ENCODE measurements at places on chromosomes 5 and 9.
A peak's percentile ranks its signal among the peaks of the same experiment; 100 is the strongest.

DNA sequence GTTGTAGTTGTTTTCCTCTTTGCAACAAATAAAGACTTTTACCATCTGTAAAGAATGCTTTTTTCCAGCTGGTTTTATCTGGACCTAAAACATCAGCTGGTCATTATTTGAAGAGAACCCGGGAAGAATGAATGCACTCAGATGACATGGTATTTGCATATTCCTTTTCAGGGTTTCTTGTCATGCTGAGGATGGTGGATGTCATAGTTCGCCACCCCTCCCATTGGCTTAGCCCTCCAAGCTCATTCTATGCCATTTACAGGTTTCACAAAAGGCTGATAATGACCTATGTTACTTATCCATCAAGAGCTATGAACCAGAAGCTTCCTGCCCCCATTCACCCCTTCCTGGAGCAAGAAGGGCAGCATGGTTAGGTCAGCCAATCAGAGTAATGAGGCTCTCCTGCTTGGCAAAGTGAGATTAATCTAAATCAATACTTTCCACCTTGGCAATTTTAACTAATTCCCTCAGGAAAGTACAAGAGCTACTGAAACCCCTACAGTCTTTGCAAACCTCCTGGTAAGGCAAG lies 440.5 kb upstream of the TLE4 start:
- DNase-seq = no peak

GRCh38 chr9:131546336-131547084 lies 1.2 kb downstream of the PRRT1B start:
- no peak for DNase-seq

GRCh38 chr9:16316456-16316855 lies 554.0 kb downstream of the BNC2 start:
- no peak for DNase-seq

- no peak for DNase-seq
Measured at GRCh38 chr5:177409043-177409801, at the start of gene F12. F12 (minus strand) TSS chr5:177409564; CDS start chr5:177409527, 37 bp downstream.

DNA sequence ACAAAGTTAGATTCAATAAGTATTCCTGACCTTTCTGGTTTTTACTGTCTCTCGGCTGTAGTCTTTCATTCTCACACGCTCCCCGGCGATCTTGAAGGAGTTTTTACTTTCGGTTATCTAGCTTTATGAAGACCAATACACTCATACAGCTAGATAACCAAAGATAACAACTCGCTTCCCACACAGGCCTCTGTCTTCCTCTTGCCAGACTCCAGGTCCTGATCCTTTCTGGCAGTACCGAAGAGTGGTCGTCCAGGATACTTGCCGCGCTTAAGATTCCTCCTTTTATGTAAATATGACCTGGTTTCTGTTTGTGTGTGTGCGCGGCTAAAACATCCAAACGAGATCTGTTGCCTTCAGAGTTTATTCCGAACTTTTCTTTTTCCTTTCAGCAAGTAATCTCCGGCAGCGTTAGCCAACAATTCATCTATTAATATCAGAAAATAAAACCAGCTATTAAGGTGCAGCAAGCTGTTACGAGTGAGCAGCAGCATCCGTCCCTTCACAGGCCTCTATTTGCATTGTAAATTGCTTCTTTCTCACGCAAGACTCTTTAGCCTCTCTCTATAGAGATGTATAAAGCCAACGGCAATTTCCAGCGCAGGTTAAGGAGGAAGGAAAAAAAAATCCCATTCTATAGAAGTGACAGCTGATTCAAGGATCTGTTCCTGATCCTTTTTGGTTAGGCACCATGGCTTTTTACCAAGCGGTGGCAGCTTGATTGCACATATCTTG lies 216.1 kb downstream of the MEF2C start:
- no peak for DNase-seq

GRCh38 chr9:107439991-107440456 lies 49.5 kb downstream of the KLF4 start:
- DNase-seq = peak; percentile 28

GRCh38 chr9:81468084-81468595 lies 221.2 kb downstream of the TLE1 start:
- DNase-seq = no peak

GRCh38 chr9:81759680-81760215 lies 70.4 kb upstream of the TLE1 start:
- DNase-seq = no peak

- DNase-seq = no peak
Measured at GRCh38 chr5:13019729-13020128, 924.8 kb downstream of the DNAH5 start.

- peak; percentile 88 for DNase-seq
Measured at GRCh38 chr9:130997925-130998596, 10.9 kb upstream of the LAMC3 start.
